Stimulated activated CD8-positive, alpha-beta memory T cell treated with anti-CD3 and anti-CD28 coated beads, Interleukin-7, amount 100 ng/mL, for 24 hours (primary cell): ENCODE measurements at places on chromosomes 13 and 19.

DNA sequence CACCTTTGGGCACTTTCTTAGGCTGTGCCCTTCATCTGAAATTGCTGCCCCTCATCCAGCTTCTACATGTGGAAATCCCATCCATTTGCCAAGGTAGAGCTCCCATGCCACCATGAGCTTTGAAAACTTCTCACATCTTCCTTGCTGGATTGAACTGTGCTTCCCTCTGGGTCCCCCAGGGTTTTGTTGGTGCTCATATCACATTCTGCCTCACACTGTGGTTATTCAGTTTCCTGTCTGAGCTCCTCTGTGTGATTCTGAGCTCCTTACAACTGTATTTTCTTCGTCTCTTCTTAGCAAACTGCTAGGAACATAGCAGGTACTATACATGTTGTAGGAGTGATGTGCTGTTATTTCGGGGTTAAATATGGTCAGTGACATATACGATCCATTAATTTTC lies 74.9 kb upstream of the KL start:
- no peak for DNase-seq

GRCh38 chr19:2035590-2035991 lies 15.5 kb downstream of the MKNK2 start:
- DNase-seq, result no peak

- DNase-seq, result no peak
These were observed 11.1 kb downstream of the IRGC start for GRCh38 chr19:43726736-43727592.

DNA sequence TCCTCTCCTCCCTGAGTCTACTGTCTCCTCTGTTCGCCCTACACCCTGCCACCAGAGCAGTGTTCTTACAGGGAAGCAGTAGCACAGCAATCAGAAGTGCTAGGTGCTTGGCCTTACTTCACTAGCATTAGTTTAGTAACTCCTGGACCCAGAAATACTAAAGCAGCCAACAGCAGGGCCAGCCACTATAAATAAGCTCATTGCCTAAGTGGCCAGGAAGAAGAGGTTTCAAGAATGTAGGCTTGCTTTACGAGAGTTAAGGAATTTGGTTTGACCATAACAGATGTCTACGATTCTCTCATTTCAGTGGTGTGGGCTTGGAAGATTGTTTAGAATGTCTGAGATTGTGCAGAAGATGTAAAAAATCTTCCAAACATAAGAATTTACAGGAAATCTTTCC lies 103.3 kb downstream of the ZAR1L start:
- DNase-seq, result no peak

DNA sequence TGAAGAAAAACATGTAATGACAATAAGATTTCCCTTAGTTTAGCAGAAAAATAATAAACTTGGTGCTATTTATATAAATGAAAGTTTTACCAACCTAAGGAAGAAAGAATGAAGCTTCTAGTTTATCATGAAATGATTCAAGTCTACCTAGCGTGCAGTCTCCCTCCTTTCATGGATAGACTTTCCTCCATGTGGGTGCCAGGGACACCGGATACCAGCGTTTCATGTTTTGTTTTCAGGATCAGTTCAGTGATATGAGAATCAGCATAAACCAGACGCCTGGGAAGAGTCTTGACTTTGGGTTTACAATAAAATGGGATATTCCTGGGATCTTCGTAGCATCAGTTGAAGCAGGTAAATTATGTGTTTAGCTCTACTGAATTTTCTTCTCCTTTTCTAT lies 196.7 kb downstream of the LMO7 start:
- DNase-seq, result no peak

DNA sequence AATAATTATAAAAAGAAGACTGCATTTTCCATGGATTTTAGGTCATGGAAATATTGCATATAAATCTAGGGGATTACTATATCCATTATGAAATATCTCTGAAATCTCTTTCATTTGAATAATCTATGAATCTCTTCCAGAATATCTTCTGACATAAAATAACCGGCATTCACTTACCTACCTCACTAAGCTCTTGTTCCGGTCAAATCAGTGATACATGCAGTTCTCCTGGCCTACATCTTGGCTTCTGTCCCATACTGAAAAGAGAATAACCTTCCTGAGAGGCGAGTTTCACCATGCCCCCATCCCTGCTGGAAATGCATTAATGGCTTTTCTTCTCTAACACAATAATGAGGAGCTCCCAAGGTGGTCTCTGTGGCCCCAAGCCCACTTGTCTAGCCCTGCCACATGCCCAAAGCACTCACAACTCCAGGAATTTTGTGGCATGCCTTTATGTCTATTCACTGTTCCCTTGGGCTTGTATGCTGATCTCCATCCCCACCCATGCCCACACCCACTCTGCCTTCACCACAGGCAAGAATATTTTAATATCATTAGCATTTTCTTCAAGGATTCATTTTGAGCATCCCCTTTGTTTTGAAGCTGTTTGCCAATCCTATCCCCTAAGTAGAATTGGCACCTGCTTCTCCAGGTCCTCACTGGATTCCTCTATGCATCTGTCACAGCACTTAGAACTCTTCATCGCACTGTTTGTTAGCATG lies 401.6 kb downstream of the COG6 start:
- DNase-seq, result no peak

- DNase-seq, result no peak
These were observed 23.5 kb upstream of the LAIR1 start for GRCh38 chr19:54387991-54388801.

DNA sequence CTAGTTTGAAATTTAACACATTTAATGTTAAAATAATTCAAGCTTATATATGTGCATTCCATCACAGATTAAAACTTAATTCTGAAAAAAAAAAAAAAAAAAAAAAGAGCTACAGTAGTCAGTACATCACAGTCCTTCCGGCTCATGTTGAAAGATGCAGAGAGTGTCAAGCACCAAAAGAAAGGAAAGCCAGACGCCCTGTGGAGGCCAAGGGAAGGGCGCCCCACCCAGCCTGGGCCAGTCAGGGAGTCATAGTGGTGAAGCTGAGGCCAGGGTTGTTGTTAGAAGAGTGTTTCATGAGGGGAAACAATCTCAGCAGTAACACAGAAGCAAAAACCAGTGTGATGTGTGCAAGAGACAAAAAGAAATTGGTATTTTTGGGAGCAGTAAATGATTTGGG lies 375.3 kb downstream of the MTUS2 start:
- no peak for DNase-seq

- no peak for DNase-seq
These were observed 46.4 kb downstream of the CELF5 start for GRCh38 chr19:3270902-3271301.

DNA sequence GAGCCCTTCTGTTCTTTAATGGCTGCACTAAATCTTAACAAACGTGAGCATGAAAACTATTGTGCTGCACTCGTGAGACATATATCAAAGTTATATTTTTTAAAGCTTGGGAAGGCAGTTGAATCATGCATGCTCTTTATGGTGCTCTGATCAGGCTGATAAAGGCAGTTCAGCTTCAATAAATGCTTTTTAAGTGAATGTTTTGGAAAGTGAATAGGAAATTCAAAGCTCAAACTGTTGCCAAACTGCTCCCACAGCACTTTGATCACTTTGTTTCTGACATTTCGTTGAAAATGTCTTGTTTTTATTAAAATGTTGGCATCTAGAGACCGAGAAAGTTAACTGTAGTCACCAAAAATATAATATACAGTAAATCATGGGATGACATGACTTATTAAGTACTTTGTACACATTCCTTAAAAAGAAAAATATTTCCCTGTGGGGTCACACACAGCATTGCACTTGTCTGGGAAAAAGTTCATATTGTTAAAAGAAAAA lies 625.7 kb upstream of the PCDH9 start:
- DNase-seq, result no peak

GRCh38 chr13:43237616-43238015 lies 214.2 kb downstream of the DNAJC15 start:
- DNase-seq, result no peak

- no peak for DNase-seq
These were observed 6.7 kb upstream of the MYCBP2 start for GRCh38 chr13:77333594-77333993.

DNA sequence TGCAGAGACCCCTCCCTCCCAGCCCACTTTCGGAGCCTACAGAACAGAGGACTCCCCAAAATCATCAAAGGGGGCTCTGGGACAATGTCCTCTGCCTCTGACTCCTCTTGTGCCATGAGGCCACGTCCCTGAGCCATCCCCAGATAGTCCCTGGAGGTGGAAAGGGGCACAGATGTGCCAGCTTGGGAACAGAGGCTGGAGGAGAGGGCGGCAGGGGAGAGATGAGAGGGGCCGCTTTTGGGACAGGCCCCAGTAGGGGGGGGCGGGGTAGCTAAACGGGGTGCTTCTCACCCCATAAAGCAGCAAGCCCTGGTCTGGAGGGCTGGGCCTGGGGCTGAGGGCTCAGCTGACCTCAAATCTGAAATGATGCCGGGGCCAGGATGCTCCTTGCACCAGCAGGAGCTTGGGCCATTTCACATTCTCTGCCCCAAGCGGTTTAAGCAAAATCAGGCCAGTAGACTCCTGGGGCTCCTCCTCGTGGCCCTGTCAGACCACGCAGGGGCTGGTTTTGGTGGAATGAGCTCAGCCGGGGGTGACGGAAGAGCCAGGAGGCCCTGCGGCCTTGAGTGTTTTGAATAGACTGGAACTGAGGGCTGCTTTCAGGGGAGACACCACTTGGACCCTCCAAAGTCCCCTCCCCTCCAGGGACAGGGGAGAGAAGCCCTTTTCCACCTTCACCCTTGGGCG lies 27.1 kb downstream of the ONECUT3 start:
- no peak for DNase-seq

- DNase-seq, result no peak
These were observed 17.3 kb downstream of the RHPN2 start for GRCh38 chr19:33047422-33047821.

DNA sequence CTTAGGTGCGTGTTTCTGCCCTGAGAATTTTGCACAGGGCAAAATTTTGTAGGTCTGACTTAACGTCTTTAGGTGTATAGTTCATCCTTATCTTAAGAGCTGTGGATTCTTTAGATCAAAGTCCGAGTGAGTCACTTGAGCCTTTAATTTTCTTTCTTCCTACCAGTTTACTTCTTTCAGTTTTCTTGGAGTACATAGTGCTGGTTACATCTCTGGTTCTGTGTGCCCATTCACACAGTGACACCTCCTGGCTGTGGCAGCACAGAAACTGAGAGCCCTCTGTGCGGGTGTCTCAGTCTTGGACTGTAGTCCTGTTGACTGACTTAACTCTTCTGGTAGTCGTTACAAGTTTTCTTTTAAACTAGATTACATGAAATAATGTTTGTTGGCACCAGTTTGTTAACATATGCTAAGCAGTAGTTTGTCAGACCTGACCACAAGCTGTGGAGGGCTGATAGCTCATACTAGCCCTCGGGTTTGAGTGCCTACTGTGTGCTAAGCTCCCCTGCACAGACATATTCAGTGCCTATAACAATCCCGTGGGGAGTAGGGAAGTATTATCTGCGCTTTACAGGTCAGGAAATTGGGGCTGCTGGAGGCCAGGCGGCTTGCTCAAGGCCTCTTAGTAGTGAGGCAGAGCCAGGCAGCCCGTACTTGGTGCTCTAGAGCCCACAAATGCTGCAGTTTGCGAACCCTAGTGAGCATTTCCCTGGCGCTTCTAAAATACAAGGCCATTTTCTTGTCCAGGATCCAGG lies 1.6 kb downstream of the GATAD2A start:
- DNase-seq, result no peak

- DNase-seq, result no peak
These were observed 9.2 kb upstream of the NCCRP1 start for GRCh38 chr19:39187552-39187943.

DNA sequence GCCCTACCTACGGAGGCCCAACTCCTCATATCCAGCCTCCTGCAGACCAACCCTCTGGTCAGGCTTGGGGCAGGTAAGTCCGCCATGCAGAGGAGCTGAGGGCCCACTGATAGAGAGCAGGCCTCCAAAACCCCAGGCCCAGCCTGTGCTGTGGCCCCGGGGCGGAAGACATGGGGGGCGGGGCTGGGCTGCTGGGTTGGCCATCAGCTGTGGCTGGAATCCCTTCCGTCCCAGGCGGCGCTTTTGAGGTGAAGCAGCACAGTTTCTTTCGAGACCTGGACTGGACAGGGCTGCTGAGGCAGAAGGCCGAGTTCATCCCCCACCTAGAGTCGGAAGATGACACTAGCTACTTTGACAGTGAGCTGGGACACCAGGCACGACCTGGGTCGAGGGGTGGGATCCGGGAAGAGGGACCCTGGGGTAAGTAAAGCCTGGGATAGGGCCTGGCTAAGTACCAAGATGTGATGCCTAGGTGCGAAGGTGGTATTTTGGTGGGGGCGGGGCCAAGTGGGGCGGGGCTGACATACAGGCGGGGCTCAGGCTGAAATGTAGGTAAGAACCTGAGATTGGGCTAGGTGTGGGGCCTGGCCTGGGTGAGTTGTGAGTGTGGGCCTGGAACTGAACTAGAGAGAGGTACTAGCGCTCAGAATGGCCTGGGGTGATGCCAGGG lies 15.4 kb downstream of the DNASE2 start:
- DNase-seq, result no peak
